ENCODE measurements at places on chromosomes 16 and 17. TPM values are rescaled to one million over a fixed set of nuclear protein-coding genes. Genes with fewer than 3 reads are reported as not detected.

DNA sequence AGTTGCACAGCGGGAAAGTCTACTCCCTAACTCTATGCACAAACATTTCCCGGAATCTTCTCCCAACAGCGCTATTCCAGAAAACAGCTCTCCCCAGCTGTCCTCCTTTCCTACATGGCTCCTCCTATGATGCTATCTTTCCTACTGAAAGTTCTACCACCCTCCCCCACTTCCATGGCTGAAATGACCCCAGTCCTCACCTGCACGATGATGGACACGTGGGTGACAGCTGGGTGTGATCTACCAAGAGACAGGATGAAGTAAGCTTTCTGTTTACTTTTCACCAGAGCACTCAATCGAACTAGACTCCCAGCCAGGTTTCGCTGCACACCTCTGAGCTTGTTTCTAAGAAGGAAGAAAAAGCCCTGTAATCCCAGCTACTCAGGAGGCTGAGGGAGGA, 10.7 kb downstream of the CTC1 start:
- DNase-seq, result no peak

Gene TMEM132E
- not detected for total RNA-seq

- no peak for DNase-seq
Observed at GRCh38 chr17:75654176-75654575, 12.8 kb downstream of the RECQL5 start.

DNA sequence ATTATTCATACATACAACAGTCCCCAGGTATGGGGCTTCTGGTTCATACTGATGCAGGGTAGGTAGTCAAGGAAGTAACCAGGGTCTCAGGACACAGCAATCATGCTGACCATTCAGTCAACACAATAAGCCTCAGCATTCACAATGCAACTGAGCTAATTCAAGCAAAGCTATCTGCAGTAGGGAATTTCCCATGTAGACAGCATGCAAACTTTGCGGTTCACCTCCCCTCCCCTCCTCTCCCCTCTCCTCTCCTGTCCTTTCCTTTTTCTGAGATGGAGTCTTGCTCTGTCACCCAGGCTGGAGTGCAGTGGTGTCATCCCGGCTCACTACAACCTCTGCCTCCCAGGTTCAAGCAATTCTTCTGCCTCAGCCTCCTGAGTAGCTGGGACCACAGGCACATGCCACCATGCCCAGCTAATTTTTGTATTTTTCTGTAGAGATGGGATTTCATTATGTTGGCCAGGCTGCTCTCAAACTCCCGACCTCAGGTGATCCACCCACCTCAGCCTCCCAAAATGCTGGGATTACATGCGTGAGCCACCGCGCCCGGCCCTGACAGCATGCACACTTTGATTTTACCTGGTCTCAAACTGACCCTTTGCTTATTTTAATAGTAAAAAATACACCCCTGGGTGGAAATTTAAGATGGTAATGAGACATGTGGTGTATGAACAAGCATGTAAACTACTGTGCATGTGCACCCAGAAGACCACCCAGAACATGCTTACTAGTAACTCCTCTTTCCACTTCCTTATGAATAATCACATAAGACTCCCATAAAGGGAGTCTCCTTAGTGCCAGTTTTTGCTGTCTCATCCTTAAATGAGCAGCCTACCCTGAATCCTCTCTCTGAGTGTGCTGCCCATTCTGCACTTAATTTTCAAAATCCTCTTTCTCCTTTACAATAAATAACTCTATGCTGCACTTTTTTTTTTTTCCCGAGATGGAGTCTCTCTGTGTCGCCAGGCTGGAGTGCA, 9.3 kb upstream of the RNF135 start:
- no peak for DNase-seq

- no peak for DNase-seq
Observed at GRCh38 chr16:79971237-79971572, 370.7 kb upstream of the MAF start.

- no peak for DNase-seq
Observed at GRCh38 chr16:87789437-87790291, 23.9 kb upstream of the KLHDC4 start.

Gene NT5M
- total RNA-seq, result 2.9 TPM
